ENCODE measurements at places on chromosomes 5 and 9.
A peak's percentile ranks its signal among the peaks of the same experiment; 100 is the strongest.

- no peak for DNase-seq
These were observed 25.8 kb downstream of the PTGES2 start for GRCh38 chr9:128101690-128102089.

DNA sequence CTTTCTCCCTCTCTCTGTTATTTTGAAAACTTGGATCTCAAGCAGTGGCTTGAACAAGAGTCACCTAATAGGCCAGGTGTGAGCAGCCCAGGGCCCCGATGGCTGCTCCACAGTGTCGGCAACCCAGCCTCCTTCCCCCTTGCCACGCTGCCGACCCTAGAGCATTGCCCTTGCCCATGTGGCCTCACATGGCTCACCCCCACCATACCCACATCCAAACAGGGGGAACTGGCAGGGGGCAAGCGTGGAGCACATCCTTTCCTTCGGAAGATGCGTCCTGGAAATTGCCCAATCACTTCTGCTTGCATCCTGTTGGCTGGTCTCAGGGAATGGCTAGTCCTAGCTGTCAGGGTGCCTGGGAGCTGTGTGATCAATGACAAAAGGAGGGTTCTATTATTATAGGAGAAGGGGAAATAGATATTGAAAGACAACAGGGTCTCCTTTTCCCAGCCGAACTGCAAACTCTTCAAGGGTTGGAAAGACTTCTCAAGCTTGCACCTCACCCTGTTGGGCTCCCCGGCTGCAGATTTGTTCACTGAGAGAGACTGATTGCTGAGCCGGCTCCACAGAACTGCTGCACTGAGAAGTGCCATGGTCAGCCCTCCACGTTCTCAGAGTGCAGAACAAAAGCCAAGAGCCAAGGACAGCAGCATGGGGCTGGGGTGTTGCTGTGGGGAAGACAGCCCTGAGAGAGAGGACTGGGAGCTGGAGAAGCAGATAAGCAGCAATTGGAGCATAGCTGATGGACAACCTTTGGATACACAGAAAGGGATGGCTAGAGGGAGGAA is 8.3 kb upstream of the TIFAB start:
- DNase-seq: no peak

DNA sequence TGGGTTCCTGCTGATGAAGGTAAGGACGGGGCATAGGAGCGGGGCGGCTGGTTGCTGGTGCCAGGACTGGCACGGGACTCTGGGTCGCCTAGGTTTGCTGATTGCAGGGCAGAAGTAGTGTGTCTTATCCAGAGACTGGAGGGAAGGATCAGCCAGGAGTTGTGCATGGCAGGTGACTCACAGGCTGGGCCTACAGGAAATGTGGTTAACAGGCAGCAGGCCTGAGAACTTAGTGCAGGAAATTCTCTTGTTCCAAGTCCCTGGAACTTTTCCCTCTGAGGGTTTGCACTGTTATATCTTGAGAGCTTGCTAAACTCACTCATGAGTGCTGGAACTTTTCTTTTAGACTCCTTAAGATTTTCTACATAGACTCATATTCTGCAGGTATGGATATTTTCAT is 95.1 kb downstream of the ANXA2R start:
- no peak for DNase-seq

DNA sequence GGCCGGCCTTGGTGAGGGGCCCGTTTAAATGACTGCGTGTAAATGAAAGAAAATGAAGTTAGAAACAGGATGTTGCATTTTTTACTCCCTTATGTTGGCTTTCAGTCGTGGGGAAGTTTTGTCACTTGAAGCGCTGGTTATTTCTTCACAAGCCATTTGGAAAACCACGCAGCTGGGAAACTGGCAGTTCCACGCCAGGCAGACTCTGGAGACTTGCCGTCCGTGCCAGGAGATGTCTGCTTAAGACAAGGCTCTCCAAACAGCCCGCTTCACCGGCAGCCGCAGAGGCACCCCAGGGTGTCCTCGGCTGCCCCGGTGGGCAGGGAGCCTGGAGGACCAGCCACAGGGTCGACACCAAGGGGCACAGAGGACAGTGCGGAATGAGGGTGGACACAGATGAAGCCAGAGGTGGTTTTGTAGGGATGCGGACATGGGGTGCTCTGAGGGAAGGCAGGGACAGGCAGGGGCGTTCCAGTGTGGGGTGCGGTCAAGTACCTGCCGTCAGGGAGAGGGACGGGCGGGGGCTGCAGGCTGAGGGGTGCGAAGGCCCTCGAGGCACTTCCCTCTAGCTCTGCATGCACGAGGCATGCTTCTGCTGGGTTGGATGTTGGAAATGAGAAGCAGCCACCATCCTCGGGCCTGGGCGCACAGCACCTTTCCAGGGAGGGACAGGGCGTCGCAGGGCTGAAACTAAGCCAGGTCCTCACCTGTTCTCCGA is 11.1 kb upstream of the AJM1 start:
- DNase-seq: no peak

GRCh38 chr5:179198825-179199224 is 138.7 kb downstream of the ZNF354C start:
- DNase-seq: no peak

GRCh38 chr5:100904259-100904861 is 1.3 kb upstream of the ST8SIA4 start:
- DNase-seq: no peak

DNA sequence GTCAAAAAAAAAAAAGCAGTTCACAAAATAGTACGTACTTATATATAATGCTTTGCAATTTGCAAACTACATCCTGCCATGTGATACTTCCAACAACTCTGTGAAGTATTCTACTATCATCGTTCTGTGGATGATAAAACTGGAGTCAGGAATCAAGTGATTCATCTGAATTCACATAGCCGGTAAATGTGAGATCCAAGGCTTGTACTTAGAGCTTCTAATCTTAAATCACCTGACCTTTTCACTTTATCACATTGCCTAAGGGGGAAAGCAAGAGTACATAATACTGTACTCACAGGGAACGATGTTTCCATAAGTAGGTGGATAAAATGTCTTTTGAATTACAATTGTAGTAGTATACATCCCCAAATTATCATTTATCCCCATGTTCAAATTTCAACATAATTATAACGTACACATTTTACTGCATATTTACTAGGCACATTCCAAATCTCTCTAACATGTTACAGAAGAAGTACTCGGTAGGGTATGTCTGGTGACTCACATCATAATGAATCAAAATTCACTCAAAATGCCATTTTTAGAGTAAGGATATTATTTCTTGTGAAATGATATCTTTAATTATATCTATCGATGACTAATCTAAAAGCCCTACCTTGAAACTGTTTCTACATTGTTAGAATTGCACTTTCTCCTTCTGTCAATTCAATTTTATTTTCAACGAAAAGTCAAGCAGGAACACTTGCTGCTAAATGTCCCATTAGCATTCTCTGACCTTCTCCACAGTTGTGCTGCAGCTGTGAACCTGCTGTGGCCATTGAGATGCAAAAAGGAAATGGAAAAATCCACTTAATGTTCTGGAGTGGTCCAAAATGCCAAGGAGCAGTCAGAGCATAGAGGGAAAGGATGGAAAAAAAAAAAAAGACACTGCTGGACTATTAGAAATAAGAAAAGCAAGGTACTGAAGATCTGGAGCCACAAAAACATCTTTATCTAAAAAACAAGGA is 78.9 kb downstream of the OR2K2 start:
- DNase-seq: no peak

- DNase-seq: no peak
These were observed 266.0 kb downstream of the DTWD2 start for GRCh38 chr5:118722122-118723020.

GRCh38 chr5:134526483-134527155 is 1.1 kb downstream of the JADE2 start:
- peak; percentile 67 for DNase-seq

- DNase-seq: no peak
These were observed 657.9 kb downstream of the TLR4 start for GRCh38 chr9:118362123-118362522.

- no peak for DNase-seq
These were observed 68.3 kb downstream of the ERP44 start for GRCh38 chr9:100030548-100030947.

DNA sequence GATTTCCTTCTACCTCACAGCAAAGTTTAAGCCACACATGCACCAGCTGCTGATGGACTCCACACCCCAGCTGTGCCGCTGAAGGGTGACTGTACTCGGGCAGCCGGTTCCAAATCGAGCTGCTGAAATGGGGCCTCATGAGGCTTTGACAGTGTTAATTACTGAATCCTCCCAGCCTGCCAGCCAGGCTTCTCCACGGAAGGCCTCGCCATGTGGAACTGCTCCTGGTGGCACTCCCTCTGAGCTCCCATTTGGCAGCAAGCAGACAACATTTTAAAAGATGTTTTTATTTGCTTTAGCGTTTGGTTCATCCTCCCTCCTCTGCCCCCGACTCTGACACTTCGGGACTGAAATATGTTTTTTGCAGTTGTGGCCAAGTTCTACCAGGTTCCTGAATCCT is 479.4 kb upstream of the MPDZ start:
- DNase-seq: no peak

DNA sequence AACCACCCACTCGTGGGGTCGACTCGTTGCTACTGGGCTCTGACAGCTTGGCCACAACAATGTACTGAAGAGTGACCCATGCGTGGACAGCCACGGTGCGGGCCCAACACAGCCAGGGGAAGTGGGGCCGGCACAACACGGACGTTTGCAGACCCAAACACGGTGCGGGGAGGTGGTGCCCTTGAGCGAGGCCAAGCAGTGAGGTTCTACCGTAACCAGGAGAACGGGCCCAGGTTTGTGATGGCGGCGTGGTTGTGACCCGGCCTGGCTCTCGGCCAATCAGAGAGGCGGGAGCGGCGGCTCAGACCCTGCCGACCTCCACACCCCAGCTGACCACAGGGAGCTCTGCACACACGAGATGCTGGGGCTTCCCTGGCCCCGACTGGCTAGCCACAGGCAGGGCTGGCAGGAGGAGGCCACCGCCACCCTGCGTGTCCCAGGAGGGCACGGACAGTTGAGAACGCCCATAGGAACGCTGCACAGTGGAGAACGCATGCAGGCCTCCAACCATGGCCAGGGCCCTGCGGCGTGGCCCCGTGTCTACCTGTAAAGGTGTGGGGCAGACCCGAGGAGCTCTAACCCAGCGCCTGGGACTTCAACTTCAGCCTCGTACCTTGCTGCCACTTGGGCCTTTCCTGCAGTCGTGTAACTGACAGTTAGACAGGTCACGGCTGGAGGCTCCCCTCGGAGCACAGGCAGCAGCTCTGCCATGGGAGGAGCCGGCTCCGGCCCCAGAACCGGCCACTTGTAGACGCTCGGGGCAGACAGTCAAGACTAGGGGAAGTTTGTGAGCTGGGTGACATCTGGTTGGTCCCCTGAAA is 13.7 kb downstream of the BRD3 start:
- DNase-seq: no peak

DNA sequence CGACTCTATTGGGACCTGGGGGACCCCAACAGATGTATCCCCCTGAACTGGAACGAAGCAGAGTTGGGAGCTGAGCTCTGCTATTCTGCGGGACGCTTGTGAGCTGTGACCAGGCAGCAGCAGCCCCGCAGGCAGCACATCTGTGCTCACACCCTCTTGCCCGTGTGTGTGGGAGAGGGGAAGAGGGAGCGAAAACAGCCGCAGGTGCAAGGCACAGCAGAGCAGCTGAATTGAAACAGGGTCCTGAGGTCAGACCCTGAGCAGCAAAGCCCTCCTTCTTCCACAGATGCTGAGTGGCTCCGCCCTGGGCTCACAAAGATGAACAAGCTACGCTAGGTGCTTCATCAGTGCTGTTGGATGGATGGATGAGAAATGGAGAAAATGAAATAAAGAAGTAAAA is 198.7 kb downstream of the HSPA4 start:
- no peak for DNase-seq

GRCh38 chr5:65967288-65968066 is 41.1 kb downstream of the ERBIN start:
- no peak for DNase-seq

- DNase-seq: no peak
These were observed 700.3 kb upstream of the TYRP1 start for GRCh38 chr9:11992866-11993265.

DNA sequence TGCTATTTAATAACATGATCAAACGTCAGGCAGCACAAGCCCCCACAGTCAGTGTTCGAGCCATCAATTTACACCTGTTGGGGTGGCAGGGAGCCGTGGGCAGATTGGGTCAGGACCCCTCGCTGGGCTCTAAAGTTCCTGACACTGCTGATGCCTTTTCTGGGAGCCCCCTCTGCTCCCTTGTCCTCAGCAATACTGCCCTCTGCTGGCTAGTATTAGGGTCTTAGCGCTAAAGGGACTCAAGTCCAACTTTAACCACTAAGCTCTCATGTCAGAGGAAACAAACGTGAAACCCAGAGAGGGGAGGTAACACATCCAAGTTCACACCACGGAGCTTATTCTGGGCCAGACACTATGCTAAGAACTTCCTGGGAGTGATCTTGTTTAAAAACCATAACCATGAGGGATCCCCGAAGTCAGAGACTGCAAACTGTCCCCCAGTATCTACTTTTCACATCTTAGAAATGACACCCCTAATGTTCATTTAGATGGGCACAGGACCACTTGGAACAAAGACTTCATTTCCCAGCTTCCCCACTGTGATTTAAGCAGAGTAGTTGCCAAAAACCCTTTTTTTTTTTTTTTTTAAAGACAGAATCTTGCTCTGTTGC is 20.4 kb downstream of the ANKS6 start:
- DNase-seq: no peak

DNA sequence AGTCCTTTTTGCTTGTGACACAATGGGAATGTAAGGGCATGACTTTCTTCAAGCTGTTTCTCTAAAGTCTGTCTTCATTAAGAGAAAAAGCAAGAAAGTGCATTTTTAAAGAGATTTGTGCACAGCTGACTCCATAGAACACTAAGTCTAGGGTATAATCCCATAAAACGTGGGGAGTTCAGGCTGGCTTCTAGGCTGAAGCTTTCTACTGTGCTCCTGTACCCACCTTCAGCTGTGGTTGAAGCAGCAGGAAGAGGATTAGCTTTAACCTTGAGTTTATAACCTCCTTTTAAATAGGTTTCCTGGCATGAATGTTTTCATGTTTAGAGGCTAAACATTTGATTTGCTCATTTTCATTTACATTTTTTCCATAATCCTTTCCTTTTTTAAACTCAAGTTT is 126.4 kb downstream of the HACD4 start:
- DNase-seq: no peak

- DNase-seq: no peak
These were observed 39.6 kb upstream of the DMXL1 start for GRCh38 chr5:119031011-119031886.

GRCh38 chr9:134592018-134592818 is 49.4 kb upstream of the COL5A1 start:
- DNase-seq: no peak

- DNase-seq: no peak
These were observed 35.6 kb downstream of the GPR21 start for GRCh38 chr9:123069010-123069481.

DNA sequence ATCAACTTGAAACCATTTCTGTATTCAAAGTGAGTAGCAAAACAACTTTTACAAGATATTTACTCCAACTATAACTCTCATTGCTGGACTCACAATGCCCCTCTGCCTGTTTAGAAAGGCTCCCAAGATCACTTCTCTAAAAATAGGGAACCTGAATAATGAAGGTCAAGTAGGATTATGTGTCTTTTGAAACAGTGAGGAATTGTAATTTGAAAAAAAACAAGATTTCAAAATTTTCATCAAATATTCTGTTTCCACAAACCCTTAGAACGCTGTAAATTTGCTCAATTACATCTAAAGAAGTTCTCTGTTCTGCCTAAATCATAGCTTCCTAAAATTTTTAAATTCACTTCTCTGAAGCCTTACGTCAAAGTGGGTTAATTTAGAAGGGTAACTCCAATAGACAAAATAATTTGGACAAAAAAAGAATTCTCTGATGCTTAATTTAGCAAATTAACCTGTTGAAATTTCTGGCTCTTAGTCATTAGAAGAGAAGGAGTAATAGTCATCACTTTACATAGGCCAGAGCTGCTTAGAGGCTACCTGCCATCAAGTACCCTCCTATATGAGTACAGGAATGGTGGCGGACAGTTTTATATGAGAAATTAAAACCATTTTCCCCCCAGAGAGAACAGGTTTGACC is 4.0 kb downstream of the ELL2 start:
- no peak for DNase-seq
